ENCODE measurements at places on chromosomes 2 and 18.

GRCh38 chr2:68059784-68060525, 2.8 kb downstream of the C1D start:
- DNase-seq = no peak

DNA sequence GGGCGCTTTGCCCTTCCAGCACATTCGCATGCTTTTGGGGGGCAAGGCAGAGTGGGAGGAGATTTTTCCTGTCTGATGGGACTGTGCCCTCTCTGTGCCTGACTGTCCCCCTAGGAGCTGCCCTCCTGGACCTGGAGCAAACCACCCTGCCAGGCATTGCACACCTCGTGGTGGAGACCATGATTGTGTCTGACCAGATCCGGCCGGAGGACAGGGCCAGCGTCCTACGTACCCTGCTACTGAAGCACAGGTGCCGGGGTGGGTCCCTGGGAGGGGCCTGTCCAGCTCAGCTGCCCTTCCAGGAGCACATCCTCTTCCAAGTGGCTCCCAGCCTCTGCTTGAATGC, 5.3 kb downstream of the SLC4A3 start:
- no peak for DNase-seq

DNA sequence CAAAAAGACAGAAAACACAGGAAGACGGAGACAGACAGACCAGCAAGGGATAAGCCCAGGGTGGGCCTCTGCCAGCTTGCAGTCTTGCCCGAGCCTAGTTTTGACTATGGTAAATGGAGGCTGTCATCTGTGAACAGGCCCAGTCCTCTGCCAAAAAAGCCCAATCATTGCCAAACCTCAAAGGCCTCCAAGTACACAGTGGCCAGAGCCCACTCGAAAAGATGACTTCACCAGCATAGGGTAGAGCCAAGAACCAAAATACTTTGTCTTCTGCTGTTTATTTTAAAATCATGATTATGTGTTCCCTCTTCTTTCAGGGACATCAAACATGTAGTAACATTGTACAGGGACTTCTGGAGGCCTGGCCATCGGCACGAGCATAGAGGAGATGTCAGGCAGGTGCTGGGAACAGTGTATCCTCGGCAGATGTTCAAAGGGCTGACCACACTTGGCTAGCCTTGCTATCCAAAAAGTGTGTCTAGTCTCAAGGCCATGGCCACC, 66.0 kb downstream of the TTC32 start:
- DNase-seq = no peak

- DNase-seq = no peak
Measured at GRCh38 chr2:169839954-169840746, 12.9 kb downstream of the UBR3 start.

DNA sequence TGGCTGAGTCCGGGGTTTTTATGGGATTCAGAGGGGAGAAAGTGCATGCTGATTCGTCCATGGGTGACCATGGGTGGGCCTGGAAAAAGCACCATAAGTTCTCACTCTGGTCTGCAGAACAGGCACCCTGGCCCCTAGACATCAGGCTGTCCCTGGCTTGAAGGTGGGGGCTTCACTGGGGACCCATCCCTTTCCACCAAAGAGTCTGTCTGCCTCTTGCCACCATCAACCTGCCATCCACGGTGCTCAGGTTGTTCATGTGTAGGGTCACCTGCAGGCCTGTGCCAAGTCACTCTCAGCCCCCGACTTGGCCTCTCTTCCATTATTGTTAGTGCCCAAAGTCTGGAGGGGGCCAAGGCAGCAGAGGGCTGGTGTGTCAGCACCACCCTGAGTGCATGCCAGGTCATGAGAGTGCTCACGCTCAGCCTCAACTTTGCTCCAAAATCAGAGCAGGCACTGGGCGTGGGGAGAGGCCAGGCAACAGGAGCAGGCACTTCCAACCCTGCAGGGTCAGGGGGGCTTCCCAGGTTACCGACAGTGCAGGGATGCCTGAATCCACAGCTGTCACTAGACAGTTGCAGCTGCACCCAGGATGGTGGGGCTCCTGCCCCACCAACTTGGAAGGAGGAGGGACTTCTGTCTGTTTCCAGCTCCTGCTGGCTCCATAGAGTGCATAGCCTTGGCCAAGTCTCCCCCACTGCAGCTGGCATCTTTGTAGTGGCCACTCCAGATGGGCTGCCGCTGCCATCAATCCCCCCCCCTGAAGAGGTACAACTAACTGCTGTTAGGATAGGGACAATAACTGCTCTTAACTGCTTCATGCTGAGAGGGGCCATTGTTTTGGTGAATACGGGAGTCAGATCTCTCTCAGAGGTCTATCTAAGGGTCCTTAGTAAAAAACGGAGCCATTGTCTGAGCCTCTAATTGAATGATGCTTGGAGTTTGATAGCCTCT, 209.3 kb downstream of the AKAIN1 start:
- no peak for DNase-seq

GRCh38 chr2:152005607-152006006, 93.2 kb downstream of the CACNB4 start:
- DNase-seq = no peak

GRCh38 chr2:54430649-54431048, 25.5 kb upstream of the SPTBN1 start:
- DNase-seq = no peak

DNA sequence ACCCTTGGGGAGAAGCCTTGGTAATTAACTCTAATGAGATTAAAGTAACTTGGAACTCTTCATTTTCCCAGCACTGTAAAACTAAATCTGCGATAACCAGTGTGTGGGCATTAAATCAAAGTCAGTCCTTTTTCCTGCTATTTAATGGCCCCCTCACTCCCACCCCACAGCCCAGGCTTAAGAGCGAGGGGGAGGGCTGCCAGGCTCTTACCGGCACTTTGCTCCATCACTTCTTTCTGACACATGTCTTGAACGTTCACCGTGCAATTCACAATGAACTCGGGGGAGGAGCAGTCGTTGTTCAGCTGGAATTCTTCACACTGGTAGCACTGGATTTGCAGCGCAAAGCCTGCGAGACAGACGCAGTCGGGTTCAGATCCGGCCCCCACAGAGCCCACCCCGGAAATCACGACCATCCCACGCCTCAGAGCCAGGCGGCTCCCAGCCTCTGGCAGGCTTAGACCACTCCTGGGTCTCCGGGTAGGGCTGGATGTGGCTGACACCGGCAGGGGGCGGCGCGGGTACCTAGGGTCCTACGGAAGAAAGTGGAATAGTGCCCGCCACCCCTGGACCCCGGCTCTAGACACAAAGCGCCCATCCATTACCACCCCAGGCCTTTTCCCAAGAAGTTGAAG, 1.7 kb downstream of the LYPD1 start:
- DNase-seq = no peak

DNA sequence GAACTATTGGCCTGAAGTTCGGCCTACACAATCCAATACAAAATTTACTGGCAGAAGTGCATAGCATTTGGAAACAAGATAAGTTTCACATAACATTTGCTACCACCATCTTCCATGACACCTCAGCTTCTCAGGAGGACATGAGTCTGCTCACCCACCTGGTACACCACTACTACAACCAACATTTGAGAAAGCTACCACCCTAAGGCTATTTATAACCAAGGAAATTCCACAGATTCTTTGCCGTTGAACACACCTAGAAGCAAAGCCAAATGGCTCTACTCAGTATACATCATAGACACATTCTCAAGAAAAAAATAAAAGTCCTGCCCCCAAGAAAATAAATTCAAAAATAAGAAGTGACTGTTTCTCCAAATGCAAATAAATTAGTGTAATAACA, 145.3 kb downstream of the SPAG16 start:
- no peak for DNase-seq

- DNase-seq = no peak
Measured at GRCh38 chr2:36480636-36481035, 117.3 kb downstream of the FEZ2 start.

- DNase-seq = no peak
Measured at GRCh38 chr2:217437290-217437870, 565.4 kb downstream of the TNS1 start.

DNA sequence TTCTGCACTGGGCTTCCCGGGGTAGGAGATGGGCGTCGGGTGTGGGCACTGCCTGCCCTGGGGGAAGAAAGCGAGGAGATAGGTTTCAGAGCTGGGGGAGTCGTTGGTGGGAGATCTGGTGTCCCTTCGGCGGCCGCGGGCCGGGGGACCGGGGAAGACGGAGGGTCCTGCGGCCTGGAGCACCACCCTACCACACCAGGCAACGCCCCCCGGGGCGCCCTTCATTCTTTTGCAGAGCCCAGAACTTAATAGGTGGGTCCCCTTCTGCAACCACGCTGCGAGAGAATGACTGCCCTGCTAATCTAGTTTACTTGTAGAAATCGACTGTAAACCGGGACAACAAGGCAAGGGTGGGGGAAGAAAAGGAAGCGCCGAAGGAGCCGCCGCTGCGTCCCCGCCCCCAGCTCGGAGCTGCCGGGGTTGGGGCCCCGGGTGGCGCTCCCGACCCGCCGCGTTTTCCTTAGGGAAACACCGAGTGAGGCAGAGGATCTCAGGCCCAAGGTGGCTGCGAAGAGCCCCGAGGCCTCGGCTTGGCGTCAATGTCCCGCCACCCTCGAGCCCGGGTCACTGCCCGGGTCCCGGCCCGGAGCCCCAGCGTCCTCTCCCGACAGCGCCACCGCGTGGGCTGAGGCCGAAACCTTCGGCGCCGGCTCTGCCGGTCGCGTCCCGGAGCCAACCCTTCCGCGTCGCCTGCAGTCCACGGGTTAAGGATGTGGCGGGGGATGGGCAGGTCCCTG, 5.4 kb upstream of the SATB2 start:
- DNase-seq = peak; percentile 34

GRCh38 chr2:232320443-232320803, 58.1 kb upstream of the ALPP start:
- DNase-seq = no peak

GRCh38 chr2:174610243-174610995, 12.8 kb upstream of the WIPF1 start:
- no peak for DNase-seq

DNA sequence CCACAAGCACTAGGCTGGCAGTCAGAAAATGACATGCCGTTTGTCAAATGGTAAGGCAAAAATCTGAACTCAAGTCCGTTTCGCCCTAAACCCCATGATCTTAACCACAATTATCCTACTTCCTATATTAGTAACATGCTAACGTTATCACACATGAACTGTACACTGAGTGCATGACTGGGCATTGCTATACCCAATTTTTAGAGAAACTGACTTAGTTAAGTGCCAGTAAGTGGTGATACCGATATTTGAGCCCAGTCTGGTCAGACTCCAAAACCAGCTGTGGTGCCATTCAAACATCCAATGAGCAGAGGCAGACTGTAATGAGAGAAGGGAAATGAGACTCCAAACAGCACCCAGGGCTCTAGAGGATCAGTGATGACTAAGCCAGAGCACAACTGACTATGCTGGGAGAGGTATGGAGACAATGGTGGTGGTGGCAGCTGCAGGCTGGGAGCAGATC, 311.7 kb upstream of the PKDCC start:
- no peak for DNase-seq

DNA sequence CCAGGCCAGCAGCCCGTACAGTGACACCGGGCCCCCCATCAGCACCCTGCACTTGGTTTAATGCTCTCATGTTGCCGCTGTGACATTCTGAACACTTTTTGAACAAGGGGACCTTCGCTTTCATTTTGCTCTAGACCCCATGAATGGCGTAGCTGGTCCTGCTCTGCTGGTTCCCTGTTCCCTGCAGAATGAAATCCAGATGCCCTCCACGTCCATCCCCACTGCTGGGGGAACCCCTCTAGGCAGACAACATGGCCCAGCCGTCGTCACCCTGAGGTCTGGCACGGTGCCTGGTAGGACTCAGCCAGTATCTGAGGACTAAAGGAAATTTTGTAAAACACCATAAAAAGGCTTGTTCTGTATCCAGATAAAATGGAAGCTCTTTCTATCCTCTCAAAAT, 128.6 kb downstream of the KCTD1 start:
- DNase-seq = no peak

- no peak for DNase-seq
Measured at GRCh38 chr18:12301263-12302005, 6.6 kb upstream of the TUBB6 start.

DNA sequence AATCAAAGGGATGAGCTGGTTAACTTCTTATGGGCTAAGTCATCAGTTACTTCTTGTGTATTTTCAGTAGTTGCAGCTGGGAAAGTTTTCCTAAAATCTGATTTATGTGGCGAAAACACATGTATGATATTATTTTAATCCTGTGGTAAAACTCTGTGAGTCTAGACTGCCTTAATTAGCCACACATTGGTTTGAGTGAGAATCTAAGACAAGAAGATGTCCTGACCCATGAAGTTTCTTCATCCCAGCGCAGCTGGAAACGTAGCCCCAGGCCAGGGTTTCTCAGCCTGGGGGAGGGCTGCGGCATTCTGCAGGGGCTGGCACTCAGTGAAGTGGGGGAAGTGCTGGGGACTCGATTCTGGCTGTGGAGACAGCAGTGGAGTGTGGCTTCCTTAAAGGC, 44.7 kb upstream of the INHBB start:
- no peak for DNase-seq

DNA sequence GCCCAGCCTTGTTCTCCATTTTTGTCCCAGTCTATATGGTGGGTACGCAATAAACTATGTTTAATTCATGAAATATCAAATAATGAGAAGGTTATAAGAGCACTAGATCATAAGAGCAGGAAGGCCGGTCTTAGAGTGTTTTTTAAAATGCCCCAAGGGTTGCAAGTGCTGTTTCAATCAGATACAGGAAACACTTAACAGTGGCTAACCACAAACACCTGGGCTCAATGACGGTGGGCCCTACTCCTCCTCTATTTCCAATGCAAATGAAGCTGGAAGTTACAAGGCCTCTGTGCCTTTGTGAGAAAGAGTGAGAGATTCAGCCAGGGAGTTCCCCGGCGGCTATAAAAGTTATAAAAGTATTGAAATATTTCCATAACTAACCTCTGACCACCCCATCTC, 18.9 kb upstream of the WDR33 start:
- no peak for DNase-seq

- DNase-seq = no peak
Measured at GRCh38 chr18:33355263-33355662, 85.3 kb downstream of the CCDC178 start.

- no peak for DNase-seq
Measured at GRCh38 chr2:85266146-85267041, 61.4 kb downstream of the TGOLN2 start.

DNA sequence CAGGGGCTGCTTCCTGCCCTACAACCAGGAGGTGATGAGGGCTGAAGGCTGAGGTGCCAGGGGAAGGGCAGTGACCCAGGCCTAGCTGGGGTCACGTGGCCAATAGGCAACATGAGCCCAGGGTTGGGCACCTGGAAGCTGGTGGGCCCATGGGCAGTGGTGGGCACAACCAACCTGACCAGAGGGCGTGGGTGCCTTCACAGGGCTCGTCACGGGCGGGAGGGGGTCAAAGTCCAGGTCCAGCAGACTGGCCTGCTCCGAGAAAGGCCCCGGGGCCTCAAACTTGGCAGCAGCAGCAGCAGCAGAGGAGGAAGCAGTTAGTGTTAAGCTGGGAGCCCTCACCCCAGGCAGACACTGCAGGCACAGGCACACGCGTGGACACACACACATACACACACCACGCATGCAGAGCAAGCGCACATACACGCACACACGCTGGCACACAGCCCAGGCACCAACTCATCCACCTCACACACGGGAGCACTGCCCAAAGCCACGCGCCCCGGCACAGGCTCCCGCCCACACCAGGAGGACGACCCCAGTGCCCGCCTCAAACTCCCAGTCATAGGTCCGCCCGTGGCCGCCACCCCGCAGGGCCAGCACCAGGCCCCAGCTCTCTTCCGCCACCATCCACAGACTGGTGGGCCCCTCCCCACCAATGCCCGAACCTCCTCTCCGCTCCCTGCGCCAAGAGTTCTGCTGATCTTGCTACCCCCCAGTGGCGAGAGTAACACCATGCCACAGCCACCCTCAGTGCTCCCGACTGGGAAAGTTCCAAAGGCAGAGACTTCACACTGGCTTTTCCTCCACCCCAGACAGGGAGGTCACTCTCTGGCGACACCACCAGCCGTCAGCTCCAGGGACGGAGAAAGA, 53.0 kb downstream of the BIN1 start:
- DNase-seq = no peak

All from NCI-H1930 (cell line).